ENCODE measurements at places on chromosomes 7 and 10. TPM values are rescaled to one million over a fixed set of nuclear protein-coding genes. Genes with fewer than 3 reads are reported as not detected.

- no peak for DNase-seq
These were observed 240.4 kb downstream of the ABCA13 start for GRCh38 chr7:48411619-48412018.

DNA sequence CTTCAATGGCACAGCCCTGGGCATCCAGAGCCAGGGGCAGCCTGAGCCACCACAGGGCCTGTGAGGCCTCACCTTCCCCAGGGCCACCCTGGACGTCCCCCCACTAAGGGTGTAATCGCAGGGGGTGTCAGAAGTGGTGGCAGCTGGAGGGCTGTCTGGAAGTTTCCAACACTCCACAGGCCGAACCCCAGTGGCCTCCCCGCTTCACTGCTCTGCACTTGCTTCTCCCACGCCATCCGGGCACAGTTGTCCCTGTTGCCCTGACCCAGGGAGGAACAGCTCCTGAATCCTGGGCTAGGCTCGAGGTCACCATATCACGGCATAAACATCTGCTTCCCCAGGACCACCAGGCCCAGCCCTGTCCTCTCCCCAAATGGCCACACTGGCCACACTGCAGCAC lies 276.6 kb downstream of the MAD1L1 start:
- DNase-seq: no peak

HOXA1 gene
- total RNA-seq: 1.1 TPM

GRCh38 chr10:86856156-86856555 lies 99.7 kb downstream of the BMPR1A start:
- no peak for DNase-seq

TMEM176A gene
- total RNA-seq: 37.4 TPM

DNA sequence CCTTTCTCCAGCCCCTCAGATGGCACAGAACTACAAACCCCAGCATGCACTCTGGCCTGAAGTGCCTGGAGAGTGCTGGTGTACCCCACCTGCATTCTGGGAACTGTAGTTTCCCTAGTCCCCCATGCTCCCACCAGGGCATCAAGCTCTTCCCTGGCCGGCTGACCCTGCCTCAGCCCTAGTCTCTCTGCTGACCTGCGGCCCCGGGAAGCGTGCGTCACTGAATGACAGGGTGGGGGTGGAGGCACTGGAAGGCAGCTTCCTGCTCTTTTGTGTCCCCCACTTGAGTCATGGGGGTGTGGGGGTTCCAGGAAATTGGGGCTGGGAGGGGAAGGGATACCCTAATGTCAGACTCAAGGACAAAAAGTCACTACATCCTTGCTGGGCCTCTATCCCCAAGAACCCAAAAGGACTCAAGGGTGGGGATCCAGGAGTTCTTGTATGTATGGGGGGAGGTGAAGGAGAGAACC lies 2.1 kb downstream of the NOS3 start:
- DNase-seq: peak; percentile 54

GRCh38 chr10:33209802-33210201 lies 124.7 kb downstream of the NRP1 start:
- no peak for DNase-seq

NEURL1 gene
- 7.7 TPM for total RNA-seq

GRCh38 chr7:44327981-44328380 lies 2.6 kb upstream of the CAMK2B start:
- DNase-seq: no peak

ICA1 gene
- not detected for total RNA-seq

AUTS2 gene
- 28.4 TPM for total RNA-seq

DNA sequence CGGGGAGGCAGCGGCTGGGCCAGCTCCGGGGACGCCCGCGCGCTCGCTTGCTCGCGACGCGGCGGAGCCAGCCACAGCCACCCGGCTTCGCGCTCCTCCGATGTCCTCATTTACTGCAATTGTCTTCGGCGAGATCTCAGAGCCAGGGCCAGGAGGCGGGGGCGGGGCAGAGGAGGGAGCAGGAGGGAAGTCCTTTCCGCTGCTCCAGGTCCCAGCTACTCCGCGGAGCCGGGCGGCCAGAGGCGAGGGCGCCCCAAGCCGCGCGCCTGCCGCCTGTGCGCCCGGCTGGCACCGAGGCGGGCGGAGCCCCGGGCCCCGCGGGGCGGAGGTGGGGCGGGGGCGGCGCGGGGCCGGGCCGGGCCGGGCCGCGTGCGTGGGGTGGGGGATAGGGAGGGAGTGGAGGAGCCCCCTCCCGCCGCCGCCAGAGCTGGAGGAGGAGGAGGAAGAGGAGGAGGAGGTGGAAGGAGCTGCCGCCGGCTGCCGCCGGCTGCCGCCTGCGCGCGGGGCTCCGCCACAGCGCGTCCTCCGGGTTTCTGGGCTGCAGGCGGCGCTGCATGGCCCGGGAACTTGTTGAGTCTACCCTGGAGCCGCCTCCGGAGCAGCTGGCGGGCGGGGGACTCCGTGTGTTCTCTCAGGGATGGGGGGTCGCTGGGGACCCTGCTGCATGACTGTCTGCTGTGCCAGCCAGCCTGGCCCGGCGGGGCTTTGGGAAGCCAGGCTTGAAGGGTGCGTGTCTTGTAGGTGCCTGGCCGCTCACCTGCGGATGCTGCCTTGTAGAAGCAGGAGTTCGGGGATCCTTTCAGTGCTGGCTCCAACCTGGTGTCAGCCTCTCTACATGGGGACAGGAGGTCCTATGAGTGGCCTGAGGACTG lies at the start of gene INSYN2A:
Gene INSYN2A (minus strand): TSS at position 310 of the 872 bp plus-strand sequence. CDS start 20,196 bp downstream, outside the sequence.
- DNase-seq: no peak

SKIDA1 gene
- 2.8 TPM for total RNA-seq

GRCh38 chr7:95126053-95126709 lies 198.2 kb downstream of the PON1 start:
- no peak for DNase-seq

DNA sequence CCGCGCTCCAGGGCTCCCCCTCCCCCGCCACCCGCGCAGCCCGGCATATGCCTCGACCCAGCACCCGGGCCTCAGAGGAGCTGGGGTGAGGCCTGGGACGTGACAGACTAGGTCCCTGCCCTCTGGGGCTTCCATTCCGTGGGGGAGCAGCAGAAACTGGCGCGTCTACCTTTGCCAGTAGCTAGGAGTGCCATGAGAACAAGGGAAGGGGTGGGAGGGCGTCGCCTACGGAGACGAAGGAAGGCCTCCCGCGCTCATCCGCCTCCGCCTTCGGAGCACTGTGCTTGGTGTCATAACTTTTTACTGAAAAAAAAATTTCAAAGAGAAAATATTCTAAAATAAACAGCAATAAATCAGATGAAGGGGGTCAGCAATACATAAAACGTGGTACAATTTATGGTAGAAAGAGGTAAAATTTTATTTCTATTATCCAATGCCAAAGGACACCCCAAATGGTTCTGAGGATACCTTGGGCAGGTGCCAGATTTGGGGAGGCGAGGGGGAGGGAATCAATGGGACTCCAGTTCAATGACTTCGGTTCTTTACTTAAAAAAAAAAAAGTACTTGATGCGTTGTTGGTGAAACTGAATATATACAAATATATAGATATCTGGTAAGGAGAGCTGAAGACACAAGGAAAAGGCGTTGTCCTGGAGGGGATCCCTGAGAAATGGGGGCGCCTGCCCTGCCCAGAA lies 35.1 kb upstream of the GRID1 start:
- DNase-seq: peak; percentile 34

MSS51 gene
- 0.81 TPM for total RNA-seq

GRCh38 chr7:2864999-2865670 lies 21.0 kb upstream of the GNA12 start:
- peak; percentile 64 for DNase-seq

GRCh38 chr10:75868574-75868973 lies 437.1 kb downstream of the LRMDA start:
- no peak for DNase-seq

PDIA4 gene
- total RNA-seq: 110 TPM

GRCh38 chr7:159148430-159149395 lies 4.0 kb upstream of the VIPR2 start:
- DNase-seq: no peak

DNA sequence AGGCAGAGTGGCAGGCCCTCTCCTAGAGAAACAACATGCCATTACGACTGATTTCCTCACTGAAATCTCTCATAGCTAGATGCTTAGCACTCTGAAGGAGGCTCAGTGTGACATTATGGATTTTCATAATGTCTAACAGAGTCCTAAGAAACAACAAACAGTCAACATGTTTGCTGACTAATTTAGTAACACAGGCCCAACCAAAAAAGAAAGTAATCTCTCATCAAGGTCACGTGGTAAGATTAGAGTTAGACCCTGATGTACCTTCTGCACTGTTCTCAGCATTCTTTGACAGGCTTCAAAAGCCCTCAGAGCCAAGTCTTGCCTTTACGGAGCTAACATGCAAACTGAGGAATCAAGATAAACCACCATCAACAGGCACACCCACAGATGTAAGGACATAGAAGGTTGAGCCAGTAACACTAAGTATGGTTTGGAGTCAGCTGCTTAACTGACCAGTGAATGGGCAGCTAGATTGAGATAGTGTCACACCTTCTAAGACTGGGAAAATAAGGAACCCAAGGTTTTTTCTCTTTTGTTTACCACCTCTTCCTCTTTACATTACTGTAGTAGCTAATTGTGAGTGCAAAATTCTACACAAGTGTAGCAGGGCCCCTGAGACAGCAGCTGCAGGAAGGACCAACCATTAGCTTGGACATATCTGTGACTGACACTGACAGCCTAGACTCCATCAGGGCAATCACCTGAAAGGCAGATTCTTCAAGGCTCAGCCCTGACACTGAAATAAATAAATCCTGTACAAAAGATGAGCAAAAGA lies 15.3 kb upstream of the KCNIP2 start:
- DNase-seq: no peak

CCDC7 gene
- total RNA-seq: 17.2 TPM

- no peak for DNase-seq
These were observed 26.2 kb downstream of the CUX1 start for GRCh38 chr7:101843293-101844271.

DNA sequence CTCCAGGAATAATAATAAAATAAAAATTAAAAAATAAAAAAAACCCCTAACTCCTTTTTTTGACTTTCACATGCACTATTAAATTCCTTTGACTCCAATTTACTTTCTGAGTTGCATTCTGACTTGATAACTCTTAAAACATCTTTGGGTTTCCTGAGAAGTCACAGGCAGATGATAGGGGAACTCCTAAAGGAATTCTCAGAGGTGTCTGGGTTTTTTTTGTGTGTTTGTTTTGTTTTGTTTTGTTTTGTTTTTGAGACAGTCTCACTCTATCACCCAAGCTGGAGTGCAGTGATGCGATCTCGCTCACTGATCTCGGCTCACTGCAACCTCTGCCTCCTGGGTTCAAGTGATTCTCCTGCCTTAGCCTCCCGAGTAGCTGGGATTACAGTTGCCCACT lies 52.7 kb upstream of the APBB1IP start:
- DNase-seq: no peak

TUBB8 gene
- not detected for total RNA-seq

WNT16 gene
- not detected for total RNA-seq

GRCh38 chr10:70756700-70757360 lies 28.3 kb downstream of the TBATA start:
- DNase-seq: no peak

DNA sequence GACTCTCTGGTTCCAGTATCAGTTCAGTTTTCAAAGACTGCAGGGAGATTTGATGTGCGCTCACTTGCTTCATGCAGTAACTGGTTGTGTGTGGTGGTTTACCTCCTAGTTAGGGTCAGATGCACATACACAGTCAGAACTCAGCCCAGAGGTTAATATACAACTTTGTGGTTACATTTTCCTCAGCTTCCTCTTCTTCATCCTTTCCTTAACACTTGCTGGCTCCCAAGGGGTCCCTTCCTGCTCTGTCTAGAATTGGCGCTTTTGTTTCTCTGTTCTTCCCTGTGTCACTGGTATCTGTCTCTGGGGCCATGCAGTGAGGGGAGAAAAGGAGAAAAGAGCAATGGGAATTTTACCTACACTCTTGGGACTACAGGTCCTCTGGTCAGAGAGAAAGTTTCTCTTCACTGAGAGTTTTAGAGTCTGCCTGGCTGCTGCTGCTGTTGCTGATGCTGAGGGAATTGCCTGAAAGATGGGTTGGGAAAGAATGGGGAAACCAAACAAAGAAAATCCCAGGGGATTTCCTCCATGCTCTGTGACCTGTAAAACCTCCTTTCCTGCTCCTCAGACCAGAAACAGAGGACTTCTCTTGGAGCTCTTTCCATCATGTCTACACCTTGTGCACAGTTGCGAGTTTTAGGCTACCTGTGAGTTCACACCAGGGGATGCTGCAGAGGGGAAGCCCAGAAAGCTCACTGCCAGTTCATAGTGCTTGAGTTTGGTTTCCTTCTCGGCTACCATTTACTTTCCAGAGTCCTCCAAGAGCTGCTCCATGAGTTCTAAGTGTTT lies 74.6 kb downstream of the WDFY4 start:
- no peak for DNase-seq

GRCh38 chr10:122293156-122293960 lies 22.3 kb downstream of the BTBD16 start:
- DNase-seq: no peak

DNA sequence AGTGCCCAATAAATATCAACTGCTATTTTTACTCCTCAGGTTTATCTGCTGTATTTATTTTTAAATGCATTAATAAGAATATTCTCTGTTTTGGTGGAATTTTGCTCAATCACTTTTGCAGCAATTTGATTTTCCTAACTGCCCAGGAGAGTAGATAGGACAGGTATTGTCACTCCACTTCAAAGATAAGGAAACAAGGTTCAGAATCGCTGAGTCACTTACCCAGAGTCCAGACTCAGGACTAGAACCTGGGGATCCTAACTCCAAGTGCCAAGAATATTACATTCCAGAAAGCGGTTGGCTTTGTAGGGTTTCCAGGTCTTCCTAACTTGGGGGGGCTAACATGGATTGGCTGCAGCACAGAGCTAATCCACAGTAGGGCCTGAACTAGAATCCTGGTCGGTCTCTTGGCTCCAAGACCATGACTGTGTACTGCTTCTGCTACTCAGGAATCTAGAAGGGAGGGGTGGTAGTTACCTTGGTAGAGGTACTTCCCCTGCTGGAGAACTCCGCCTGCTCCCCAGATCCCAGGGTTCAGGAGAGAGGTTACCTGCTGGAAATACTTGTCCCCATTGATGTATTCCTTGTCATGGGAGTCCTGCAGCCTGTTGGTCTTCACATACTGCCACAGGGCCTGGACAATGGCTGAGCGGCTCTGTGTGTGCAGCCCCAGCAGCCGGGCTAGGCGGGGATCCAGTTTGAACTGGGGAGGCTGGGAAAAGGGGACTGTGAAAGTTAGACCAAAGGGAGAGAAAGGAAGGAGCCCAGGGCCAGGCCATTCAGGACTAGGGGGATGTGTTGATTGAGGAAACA lies 7.3 kb downstream of the SMARCD3 start:
- DNase-seq: no peak
